ENCODE measurements at places on chromosomes 16 and 17.

- peak; percentile 8 for DNase-seq
Measured at GRCh38 chr16:30963925-30964511, 6.5 kb downstream of the SETD1A start.

DNA sequence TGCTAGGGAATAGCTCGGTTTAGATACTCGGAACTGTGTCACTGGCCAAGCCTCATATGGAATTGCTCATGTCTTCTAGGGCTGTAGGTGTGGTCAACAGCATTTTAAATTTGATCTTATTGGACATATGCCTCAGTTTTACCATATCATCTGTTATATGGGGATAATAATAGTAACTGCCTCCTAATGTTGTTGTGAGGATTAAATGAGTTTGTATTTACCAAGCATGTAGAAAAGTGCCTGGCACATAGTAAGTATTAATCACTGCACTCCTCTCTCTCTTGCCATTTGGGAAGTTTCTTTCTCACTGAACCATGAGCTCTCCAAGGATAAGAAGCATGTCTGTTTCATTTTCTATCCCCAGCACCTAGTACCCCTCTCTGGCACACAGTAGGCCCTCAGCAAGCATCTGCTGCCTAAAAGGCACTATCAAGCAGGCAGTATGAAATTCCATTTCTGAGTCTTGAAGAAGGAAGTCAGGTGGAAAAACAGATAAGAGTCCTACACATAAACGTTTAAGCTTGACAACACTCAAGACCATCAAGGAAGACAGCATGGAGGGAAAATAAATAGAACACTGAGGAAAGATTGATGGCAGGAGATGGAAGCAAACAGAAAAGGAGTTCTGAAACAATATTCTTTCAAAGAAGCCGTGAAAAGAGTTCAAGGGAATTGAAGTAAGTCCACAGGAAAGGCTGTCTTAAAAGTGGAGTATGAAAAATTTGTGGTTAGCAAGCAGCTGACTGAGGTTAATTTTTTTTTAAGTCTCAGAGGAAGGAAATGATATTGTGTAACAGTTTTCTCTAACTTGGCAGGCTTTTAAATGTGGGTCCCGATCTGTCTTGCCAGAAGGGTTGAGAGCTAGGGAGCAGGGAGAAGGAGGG, 2.2 kb upstream of the ATP6V0A1 start:
- DNase-seq = no peak

- DNase-seq = no peak
Measured at GRCh38 chr16:77963185-77964044, 58.9 kb upstream of the CLEC3A start.

DNA sequence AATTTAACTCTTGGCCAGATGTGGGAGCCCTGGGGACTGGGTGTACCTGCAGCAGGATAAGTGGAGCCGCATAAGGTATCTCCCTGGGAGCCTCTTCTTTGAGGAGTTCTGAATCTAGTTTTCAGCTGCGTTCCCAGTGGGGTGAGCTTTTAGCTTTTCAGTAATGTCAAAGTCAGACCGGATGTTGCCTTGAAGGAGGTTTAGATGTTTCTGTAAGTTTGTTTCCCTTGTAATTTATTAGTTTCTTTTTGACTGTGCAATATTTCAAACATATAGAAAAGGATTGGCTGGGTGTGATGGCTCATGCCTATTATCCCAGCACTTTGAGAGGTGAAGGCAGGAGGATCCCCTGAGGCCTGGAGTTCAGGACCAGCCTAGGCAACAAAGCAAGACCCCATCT, 98.6 kb upstream of the EEF2KMT start:
- no peak for DNase-seq

- peak; percentile 83 for DNase-seq
Measured at GRCh38 chr17:81295676-81296381, 722 bp upstream of the SLC38A10 start.

GRCh38 chr17:57370037-57370581, 113.8 kb downstream of the MSI2 start:
- DNase-seq = peak; percentile 88

- no peak for DNase-seq
Measured at GRCh38 chr16:20026361-20027072, 47.2 kb downstream of the GPR139 start.

DNA sequence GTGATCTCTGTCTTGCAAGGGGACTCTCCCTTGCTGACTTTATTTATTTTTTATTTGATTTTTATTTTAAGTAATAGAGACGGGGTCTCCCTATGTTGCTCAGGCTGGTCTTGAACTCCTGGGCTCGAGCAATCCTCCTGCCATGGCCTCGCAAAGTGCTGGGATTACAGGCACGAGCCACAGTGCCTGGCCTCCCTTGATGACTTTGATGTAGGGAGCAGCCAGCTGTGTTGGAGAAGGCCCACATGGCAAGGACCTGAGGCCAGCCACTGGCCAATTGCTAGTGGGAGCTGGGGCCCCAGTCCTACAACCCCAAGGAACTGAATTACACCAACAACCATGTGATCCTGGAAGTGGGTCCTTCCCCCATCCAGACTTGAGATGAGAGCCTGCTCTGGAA, 81.8 kb downstream of the CNGB1 start:
- no peak for DNase-seq

- no peak for DNase-seq
Measured at GRCh38 chr17:1511756-1512321, 4.6 kb downstream of the INPP5K start.

GRCh38 chr17:81251094-81251708, 12.1 kb downstream of the NDUFAF8 start:
- no peak for DNase-seq

GRCh38 chr17:17525956-17526355, 29.8 kb upstream of the RASD1 start:
- no peak for DNase-seq

DNA sequence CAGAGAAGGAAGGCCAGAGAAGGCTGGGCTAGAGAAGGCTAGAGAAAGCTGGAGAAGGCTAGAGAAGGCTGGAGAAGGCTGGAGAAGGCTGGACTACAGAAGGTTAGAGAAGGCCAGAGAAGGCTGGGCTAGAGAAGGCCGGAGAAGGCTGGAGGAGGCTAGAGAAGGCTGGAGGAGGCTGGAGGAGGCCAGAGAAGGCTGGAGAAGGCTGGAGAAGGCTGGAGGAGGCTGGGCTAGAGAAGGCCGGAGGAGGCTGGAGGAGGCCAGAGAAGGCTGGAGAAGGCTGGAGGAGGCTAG, 6.4 kb upstream of the OGFOD3 start:
- DNase-seq = no peak

DNA sequence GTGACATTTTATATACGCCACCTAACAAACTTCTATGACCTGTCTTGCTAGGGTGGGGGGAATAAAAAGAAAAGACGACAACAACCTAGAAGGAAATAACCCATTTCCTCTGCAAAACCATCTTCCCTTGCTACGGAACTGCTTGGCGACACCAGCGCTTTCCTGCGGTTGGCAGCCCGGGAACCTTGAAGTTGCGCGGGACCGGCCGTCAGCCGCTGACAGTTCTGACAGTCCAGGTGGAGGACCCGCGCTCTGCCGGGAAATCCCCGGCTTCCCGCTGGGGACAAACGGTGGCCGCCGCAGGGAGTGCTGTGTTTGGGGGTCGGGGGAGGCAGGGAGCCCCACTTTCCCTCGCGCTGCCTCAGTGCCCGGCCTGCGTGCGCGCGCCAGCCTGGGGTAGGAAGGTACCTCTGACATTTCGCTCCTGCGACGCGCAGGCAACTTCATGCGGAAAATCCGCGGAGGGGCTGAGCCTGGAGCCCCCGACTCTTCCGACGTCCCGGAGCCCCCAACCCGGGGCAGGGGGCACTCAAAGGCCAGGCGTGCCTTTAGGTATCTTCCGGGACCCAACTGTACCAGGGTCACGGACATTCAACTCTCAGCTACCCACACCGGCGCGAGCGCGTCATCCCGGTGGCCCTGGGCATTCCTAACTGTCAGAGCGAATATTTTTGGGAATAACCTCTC, 516 bp downstream of the SLC16A6 start:
- no peak for DNase-seq

GRCh38 chr17:73823684-73824083, 179.4 kb upstream of the SDK2 start:
- DNase-seq = no peak

DNA sequence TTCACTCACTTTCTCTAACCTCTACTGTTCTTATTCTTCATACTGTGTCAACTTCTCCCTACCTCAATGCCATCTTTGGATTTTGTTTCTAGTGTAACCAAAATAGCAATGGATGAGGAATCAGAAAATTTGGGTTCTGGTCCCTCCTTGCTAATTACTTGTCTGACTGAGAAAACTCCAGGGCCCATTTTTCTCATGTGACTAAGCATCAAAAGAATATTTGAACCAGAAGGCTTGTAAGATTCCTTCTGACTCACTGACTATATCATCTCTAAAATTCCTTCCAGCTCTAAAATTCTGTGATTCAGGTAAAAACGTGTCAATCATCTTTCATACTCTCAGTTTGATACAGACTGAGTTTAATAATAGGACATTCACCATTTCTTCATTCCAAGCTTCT, 57.9 kb downstream of the BRIP1 start:
- peak; percentile 45 for DNase-seq

GRCh38 chr17:68011199-68011665, 15.0 kb upstream of the C17orf58 start:
- DNase-seq = peak; percentile 52

GRCh38 chr16:89094252-89094879, 714 bp downstream of the ACSF3 start:
- DNase-seq = peak; percentile 48

- DNase-seq = no peak
Measured at GRCh38 chr16:19885451-19886072, 914 bp upstream of the GPRC5B start.

- no peak for DNase-seq
Measured at GRCh38 chr16:2842340-2843000, 12.4 kb downstream of the ZG16B start.

DNA sequence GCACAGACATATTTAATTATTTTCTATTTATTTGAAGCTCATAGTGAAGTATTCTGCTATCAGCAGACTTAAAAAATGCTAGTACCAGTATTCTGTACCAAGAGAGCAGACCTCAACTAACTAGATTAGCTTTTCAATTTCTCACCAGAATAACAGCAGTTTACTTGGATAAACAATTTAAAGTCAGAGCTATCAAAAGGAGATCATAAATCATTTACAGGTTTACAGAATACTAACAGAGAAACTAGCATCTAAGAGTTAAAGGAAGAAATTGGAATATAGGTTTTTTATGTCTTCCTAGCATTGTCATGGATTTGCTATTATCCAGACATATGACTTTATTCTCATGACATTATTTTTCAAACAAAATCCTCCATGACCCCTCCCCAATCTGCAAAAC, 3.4 kb downstream of the SPOP start:
- no peak for DNase-seq

DNA sequence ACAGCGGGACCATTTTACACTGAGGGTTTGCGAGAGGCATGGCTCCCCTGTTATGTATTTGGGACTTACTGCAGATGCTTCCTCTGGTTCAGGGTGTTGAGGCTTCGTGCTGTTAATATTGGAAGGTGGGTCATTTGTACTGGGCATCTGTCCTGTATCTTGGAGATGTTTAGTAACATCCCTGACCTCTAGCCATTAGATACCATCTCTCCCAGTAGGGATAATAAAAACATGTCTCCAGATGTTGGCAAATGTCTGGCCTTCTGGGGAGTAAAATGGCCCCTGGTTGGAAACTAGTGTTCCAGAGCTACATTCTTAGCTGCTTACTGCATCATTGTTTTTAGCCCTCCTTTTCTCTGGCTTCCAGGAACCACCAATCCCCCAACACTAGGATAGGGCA, 388.0 kb downstream of the WWOX start:
- DNase-seq = no peak

DNA sequence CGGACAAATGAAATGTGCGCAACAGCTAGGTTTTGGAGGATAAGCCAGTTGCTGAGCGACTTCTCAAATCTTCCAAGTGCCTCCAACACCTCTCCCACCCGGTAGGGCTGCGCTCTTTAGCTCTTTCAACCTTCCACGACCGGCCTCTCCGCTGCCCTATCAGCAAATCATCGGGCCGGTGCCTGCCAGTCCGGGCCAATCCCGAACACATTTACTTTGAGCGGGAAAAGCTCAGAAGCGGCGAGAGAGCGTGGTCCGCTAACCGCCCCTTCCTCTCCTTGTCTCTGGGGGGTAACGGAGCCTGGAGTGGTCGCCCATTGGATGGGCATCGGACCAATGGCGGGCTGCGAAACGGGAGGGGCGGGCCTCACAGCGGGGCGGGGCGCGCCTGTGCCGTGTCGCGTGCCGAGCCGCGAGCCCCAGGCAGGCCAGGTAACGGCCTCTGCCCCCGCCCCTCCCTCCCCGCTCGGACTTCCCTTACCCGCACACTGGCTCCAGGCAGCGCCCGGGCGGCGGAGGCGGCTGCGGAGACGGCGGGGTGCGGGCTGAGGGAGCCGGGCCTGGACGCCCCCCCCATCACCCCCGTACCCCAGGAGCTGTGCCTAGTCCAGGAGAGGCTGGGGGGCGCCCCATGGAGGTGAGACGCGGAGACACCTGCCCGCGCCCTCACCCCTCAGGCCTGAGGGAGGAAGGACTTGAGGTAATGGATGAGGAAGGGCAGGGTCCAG, at the start of gene MEIOC:
TSS of gene MEIOC (plus strand) at position 486 of the 728 bp plus-strand sequence. CDS start at position 632, 146 bp downstream.
- DNase-seq = no peak

DNA sequence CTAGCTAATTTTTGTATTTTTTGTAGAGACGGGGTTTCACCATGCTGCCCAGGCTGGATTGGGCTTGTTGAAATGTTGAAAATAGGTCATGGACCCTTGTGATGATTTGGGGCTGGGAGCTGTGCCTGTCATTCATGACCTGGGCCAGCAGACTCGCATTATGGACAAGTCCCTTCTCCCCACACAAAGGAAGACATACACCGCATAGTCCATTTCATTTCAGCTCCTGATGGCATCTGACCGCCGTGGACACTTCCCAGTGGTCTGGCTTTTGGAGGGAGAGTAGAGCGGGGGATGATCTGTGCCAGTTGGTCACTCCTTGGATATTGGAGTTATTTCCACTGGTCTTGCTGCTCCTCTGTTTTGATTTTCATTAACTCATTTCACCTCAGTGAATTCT, 34.8 kb downstream of the MPRIP start:
- no peak for DNase-seq

DNA sequence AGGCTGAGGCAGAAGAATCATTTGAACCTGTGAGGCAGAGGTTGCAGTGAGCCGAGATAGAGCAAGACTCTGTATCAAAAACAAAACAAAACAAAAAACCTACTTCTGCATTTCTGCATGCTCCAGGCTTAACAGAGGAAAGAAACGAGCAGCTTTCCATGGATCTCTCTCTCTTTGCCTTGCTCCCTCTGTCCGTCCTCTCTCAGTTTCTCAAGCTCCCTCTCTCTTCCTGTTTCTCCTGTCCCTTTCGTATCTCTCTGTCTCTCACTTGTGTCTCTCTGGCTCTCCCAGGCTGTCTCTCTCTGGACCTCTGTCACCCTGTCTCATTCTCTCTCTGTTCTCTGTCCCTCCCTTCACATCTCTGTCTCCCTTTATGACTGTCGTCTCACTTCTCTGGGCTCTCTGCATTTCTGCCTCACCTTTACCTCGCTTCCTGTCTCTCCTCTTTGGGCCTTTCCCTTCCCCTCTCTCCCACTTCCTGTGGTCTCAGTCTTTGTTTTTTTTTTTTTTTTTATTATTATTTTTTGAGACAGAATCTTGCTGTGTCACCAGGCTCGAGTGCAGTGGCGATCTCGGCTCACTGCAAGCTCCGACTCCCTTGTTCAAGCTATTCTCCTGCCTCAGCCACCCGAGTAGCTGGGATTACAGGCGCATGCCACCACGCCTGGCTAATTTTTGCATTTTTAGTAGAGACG, 4.1 kb upstream of the PITPNA start:
- DNase-seq = no peak

- DNase-seq = no peak
Measured at GRCh38 chr17:81900181-81900820, 1.7 kb upstream of the NPB start.

GRCh38 chr17:74671031-74671771, 41.5 kb downstream of the CD300LF start:
- DNase-seq = no peak

All from PC-9 (cell line).